ENCODE measurements at places on chromosomes 7 and 10.

- DNase-seq, result no peak
Observed at GRCh38 chr7:144857463-144857862, 21.6 kb upstream of the TPK1 start.

DNA sequence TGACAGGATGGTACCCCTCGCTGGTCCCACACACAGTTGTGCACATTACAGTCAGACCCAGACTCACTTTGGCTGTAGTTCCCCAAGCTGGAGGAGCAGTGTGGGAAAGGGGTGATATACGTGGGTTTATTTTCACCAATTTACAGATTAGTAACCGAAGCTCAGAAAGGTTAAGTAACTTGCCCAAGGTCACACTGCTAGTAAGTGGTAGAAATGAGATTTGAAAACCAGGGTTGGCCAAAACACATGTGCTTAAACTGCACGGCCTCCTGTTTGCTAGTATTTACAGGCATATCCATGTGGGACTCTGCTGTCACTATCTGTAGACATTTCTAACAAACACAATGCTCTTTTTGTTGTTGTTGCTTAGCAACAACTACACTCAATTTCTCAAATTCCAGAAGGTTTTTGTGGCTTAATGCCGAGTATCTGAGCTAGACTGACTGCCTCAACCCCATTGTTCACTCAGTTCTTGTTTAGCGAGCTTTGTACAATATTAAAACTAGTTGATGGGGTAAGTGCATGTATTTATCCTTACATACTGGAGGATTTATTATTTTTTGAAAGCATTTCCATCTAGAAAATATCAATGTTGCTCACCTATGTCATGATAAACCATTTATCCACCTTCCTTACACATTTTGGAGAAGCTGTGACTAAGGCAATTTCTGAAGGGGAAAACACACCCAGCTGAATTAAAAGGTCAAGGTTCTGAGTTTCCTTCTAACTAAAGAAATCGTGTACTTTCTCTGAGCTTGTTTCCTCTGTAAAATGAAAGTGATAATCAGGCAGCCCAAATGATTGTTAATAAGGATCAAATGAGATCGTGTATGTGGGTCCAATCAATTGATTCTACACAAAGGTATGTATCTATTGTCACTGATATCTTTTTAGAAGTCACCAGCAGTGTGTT lies 5.3 kb upstream of the TMEM139 start:
- DNase-seq, result no peak

- no peak for DNase-seq
Observed at GRCh38 chr7:116862951-116863670, 724 bp downstream of the CAPZA2 start.

- DNase-seq, result no peak
Observed at GRCh38 chr10:60352105-60352504, 37.6 kb downstream of the ANK3 start.

DNA sequence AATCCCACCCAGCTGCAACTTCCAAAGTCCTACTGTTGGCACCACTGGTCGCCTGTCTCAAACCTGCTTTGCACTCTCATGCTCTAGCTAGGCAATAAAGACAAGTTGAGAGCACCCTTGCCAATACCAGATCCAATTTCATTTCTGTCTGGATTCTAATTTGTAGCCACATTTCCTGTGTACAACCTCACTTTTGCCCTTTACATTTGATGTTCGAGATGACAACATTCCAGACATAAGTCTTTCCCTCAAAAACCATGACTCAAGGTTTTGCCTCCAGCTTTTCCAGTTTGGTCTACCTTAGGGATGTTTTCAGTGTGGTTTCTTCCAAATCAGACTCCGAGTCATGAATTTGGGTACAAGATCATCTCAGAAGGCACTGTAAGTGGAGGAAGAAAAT lies 309.0 kb downstream of the GPAM start:
- no peak for DNase-seq

DNA sequence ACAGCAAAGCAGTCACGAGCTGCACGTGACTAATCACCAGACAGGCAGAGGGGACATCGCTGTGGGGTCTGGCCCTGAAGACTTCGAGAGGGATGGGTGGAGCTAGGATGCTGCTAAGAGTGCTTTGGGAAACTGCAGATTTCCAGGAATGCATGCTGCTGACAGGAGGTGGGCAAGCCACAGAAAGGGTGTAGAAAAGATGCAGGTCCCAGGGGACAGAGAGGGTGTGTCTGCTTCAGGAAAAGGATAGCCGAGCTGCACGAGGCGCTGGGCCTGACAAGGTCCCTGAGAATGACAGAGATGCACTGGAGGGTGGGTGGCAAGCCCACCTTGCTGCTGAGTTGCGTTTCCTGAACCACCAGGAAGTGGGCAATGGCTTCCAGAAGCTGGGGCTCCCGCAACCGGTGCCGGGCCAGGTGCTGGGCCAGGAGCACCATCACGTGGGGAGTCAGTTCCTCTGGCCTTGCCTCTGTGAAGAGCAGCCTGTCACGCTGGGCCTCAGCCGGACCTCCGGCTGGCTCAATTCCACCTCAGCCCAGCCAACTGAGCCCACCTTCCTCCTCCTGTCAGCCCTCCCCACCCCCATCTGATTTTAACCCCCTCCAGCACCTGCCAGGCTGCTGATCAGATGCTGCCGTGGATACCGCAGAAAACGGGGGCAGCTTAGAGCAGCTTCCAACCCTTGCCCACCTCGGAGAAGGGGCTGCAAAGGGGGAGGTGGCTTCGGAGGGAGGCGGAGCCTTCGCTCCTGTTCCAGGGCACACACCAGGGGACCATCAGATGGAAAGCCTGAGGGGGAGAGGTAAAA lies 2.2 kb downstream of the FASTK start:
- no peak for DNase-seq

- no peak for DNase-seq
Observed at GRCh38 chr7:90520484-90520883, 51.0 kb downstream of the PTTG1IP2 start.

DNA sequence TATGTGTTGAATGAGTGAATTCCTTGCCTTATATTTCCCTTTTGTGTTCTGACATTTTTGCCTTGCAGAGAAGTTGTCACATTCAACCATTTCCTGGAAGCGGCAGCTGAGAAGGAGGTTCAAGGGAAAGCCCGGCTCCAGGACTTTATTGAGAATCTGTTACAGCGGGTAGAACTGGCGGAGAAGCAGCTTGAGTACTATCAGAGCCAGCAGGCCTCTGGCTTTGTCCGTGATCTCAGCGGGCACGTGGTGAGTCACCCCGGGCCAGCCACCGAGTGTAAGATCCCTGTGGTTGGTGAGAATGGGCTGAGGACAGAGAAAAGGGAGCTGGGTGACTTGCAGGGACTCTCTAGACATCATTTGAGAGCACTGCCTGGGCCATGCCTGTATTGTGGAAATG lies 14.2 kb downstream of the ZNF365 start:
- no peak for DNase-seq

DNA sequence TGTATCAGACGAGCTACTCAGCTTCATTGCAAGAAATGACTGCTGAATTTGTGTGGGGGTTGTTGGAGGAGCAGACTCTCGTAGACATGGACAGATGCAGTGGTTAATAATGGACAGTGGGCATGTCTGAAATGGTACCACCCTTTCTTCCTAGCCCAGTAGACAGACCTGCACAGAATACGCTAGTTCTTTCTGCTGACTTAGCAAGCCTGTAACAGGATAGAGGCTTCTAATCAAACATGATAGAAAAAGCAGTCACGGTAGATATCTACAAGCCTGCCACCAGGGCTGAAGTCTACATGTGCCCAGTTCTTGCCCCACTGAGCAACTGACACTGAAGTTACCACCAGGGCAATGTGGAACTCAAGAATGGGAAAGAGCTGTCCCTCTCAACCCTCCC lies 188.0 kb downstream of the FANK1 start:
- no peak for DNase-seq

- DNase-seq, result no peak
Observed at GRCh38 chr7:2760098-2760889, 72.3 kb downstream of the AMZ1 start.

DNA sequence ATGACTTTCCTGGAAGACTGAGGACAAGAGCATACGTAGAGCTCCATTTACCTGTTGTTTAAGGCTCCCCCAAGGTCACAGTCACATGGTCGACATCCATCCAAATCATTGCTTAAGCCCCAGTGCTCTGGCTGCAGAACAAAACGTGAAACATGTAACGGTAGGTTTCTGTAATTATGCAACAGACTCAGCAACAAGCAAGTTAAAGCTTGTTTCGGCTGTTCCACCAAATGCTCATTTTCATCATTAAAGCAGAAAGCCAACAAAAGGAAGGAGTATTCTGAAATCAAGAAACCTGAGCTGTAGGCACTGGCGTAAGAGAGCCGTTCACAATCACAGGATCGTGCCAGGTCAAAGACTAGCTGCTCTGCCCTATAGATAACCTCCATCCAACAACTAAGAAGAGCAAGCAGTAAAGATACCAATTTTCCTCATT lies 30.0 kb downstream of the LAMB1 start:
- no peak for DNase-seq

GRCh38 chr10:67804395-67804678 lies 33.7 kb downstream of the DNAJC12 start:
- no peak for DNase-seq

- no peak for DNase-seq
Observed at GRCh38 chr7:7857143-7857583, 111.4 kb upstream of the GLCCI1 start.

- no peak for DNase-seq
Observed at GRCh38 chr7:42692621-42693020, 219.2 kb downstream of the C7orf25 start.

- no peak for DNase-seq
Observed at GRCh38 chr7:111308691-111309090, 217.8 kb downstream of the LRRN3 start.

- DNase-seq, result no peak
Observed at GRCh38 chr7:111096997-111097396, 6.1 kb downstream of the LRRN3 start.

GRCh38 chr10:58362027-58362789 lies 23.0 kb upstream of the TFAM start:
- DNase-seq, result no peak

DNA sequence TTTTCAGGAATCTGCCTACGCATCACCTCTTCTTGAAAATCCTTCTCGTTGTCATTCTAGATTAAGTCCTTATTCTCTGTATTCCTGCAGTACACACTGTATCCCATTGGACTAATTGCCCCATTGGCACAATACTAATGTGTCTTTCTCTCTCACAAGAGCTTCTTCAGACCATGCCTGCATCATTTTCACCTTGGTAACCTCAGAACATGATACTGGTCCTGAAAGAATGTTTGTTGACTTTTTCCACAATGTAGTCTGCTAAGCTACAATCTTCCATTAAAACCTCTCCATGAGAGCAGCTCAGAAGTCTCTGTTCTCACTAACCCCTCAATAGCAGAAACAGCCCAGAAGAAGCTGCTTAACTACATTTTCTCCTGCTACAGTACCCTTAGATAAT lies 270.7 kb downstream of the PCDH15 start:
- no peak for DNase-seq

DNA sequence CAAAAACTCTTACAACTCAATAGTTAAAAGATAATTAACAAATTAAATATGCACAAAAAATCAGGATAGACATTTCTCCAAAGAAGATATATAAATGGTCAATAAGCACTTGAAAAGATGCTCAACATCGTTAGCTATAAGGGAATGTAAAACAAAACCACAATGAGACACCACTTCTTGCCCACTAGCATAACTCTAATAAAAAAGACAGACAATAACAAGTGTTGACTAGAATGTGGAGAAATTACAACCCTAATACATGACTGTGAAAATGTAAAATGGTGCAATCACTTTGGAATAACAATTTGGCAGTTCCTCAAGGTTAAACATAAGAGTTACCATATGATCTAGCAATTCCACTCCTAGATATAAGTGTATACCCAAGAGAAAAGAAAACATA lies 74.3 kb upstream of the PCGF5 start:
- DNase-seq, result no peak

GRCh38 chr10:81426722-81427121 lies 448.3 kb upstream of the NRG3 start:
- DNase-seq, result no peak

DNA sequence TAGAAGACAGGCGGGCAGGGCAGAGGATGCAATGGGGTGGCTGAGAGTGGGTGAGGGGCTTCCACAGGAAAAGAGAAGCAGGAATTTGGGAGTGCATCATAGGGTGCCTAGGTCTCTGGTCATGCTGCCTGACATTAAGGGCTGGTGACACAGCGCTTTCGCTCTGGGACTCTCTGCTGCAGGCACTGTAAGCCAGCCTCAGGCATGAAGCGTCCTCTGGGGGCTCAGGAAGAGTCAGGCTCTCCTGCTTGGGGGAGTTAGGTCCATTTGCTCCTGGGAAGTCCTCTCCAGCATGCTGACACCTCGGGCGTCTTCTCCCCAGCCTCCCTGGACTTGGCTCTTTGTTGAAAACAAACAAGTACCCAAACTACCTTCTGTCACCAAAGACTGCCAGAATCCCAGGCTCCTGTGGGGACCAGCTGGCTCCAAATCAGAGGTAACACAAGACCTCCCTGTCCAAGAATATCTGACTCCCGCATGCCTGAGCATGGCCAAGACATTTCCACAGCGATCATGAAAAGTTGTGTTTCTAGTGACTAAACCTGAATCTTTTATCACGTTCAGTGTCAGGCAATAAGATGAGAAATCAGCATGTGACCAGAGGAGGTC lies 55.4 kb downstream of the GPR26 start:
- no peak for DNase-seq

DNA sequence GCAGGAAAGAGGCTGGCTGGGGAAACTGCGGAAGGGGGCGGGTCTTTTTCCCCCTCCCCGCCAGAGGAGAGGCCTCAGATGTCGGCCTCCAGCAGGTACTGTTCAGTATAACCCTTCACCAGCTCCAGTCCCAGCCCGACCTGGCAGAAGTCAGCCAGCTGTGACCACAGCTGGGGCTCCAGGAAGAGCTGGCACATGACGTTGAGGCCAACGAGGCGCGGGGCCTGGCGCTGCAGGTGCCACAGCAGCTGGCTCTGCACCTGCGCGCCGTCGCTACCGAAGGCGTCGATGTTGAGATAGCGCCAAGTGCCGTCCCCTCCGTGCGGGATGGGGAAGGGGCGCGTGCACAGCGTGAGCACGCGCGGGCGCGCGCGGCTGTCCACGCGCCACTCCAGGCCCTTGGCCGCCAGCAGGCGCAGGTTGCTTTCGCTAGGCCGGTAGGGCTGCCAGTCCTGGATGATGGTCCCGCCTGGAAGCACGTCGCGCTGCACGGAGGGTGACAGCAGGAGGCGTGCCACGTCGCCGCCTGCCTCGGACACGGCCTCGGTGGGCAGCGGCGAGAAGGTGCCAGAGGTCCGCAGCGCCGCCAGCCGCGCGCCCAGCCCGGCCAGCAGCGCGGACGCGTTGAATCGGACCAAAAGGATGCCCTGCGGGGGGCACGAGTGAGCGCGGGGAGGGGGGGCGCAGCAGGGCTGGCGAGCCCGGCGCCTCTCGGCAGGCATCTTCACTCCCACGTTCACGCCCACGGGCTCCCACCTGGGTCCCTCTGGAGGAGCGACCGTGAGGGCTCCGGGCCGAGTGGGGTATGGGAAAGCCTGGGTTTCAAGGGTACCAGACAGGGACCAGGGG lies 6.9 kb upstream of the VGF start:
- DNase-seq, result peak; percentile 40

DNA sequence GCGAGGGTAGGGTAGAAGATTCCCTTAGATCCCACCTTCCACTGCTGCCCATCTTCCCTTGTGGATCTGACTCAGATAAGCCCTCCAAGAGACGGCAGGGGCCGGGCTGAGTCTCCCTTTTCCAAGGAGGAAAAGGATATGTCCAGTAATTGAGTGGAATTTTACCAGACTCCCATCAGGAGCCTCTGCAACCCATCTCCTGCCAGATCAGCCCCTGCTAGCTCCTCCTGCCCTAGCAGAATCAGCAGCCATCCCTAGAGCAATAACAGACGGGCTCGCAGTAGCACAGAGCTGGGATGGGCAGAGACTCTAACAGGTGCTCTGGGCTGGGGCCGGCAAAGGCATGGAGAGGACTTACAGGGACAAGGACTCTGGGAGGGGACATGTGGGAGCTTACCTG lies 73.5 kb downstream of the C10orf105 start:
- no peak for DNase-seq

GRCh38 chr7:139673230-139673629 lies 104.6 kb downstream of the HIPK2 start:
- DNase-seq, result no peak
